ENCODE measurements at places on chromosomes 16 and 17.

GRCh38 chr17:82737967-82738877 is 2.8 kb downstream of the FN3K start:
- no peak for DNase-seq

DNA sequence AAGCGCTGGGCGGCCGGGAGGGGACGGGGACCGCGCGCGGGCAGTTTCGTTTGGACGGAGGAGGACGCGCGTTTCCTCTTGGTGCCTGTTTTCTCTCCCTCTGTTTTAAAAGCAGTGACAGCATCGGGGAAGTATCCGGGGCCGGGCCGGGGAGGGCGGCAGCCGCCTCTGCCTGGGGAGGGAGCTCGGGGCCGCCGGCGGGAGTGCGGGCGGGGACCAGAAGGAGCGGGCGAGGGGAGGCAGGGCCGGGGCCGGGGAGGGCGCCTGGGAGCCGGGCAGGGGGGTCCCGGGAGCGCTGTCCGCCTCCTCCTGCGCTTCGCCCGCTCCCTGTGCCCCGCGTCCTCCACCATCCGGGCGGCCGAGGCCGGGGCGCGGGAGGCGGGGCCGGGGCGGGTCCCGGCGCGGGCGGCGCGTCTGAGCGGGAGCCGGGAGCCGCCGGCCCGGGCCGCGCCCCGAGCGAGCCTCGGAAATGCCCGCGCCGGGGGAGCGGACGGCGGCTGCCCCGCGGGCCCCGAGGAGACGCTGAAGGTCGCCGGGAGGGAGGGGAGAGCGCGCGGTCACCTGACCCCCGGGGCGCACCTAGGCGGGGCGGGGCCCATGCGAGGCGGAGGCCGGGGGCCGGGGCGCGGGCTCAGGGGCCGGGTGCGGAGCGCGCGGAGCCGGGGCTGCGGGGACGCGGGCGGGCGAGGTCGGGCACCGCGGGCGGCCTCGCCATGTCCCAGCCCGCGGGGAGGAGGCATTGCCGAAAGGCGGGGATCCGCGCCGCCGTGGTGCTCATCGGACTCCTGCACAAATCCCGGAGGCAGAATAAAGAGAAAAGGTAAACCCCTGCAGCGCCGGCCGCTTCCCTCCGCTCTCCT is 57.3 kb downstream of the RAP1GAP2 start:
- DNase-seq = peak; percentile 64

- DNase-seq = no peak
Observed at GRCh38 chr17:76826330-76827068, 41.7 kb upstream of the MGAT5B start.

- DNase-seq = peak; percentile 79
Observed at GRCh38 chr17:82228842-82229697, at the start of gene SLC16A3. Gene SLC16A3 (plus strand): TSS chr17:82229042. CDS start chr17:82236009, 6,967 bp downstream.

Measured in NCI-H69 (cell line).